LHCN-M2 (cell line): ENCODE measurements at places on chromosomes 5 and 9. TPM values are rescaled to one million over a fixed set of nuclear protein-coding genes. Genes with fewer than 3 reads are reported as not detected.

DNA sequence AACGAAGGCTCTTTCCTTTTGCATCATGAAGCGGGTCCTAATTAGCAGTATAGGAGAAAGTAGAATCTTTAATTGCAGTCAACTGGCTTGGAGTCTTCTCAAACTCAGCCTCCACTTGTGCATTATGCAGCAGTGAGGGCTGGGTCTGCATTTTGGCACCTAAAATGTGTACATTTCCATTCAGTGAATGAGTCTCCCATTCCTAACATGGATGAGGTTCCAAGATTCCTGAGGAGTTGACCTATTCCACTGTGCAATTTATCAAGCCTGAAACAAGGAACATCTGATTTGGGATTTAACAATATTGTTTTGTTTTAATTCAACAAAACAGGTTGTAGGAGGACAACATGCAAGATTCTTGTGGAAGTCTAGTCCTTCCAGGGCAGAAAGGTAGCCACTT is 171.8 kb upstream of the S1PR3 start:
- DNase-seq, result no peak

- peak; percentile 46 for DNase-seq
Measured at GRCh38 chr5:179758955-179759354, 26.3 kb downstream of the MAML1 start.

DNA sequence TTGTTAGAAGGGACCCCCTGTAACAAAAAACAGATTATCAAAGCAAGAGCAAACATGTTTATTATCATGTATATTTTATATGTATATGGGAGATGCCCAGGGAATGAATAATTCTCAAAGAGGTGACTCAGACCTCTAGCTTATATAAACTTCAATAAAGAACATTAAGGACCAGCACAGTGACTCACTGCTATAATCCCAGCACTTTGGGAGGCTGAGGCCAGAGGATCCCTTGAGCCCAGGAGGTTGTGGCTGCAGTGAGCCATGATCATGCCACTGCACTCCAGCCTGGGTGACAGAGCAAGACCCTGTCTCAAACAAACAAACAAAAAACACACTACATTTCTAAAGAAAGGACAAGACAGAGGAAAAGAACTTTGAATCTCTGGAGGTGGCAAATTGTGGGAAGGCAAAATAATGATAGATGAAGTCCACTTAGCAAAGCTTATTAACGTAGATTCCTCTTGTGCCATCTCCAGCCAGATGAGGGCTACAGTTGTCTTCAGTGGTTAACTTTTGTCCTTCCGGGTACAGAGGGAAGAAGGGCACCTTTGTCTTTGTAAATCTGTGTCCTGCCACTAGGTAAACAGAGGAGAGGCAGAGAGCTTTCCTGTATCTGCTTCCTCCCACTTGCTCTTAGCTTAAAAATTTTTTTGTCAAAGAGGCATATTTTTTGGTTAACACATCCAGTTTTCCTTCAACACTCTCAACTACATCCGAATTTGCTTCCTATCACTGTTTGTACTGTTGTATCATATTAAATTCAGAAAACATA is 7.5 kb upstream of the RFK start:
- no peak for DNase-seq

- DNase-seq, result no peak
Measured at GRCh38 chr5:36193746-36194145, 41.8 kb downstream of the SKP2 start.

GRCh38 chr5:10649666-10650380 is 86.0 kb downstream of the ANKRD33B start:
- DNase-seq, result no peak

Gene PTGDS
- total RNA-seq, result 2.0 TPM in 1 of 2 replicates, not detected in the other

Gene TAF11L5
- total RNA-seq, result not detected in 2 replicates
